ENCODE measurements at places on chromosomes 5 and 9.

- H3K27me3 ChIP-seq: no peaks in the 10 kb centered on the region
- no peak for DNase-seq
- no peaks in the 10 kb centered on the region for H3K36me3 ChIP-seq
Measured at GRCh38 chr5:41335596-41336181, 122.4 kb upstream of the C6 start.

GRCh38 chr9:87824216-87824875, 58.3 kb upstream of the SPATA31E1 start:
- H3K4me3 ChIP-seq: no peak overlapping the region
- no peak overlapping the region for H3K27ac ChIP-seq
- DNase-seq: no peak
- no peaks in the 10 kb centered on the region for H3K4me1 ChIP-seq
- H3K36me3 ChIP-seq: no peaks in the 10 kb centered on the region
- H3K27me3 ChIP-seq: peaks cover 1% of the 10 kb centered on the region

DNA sequence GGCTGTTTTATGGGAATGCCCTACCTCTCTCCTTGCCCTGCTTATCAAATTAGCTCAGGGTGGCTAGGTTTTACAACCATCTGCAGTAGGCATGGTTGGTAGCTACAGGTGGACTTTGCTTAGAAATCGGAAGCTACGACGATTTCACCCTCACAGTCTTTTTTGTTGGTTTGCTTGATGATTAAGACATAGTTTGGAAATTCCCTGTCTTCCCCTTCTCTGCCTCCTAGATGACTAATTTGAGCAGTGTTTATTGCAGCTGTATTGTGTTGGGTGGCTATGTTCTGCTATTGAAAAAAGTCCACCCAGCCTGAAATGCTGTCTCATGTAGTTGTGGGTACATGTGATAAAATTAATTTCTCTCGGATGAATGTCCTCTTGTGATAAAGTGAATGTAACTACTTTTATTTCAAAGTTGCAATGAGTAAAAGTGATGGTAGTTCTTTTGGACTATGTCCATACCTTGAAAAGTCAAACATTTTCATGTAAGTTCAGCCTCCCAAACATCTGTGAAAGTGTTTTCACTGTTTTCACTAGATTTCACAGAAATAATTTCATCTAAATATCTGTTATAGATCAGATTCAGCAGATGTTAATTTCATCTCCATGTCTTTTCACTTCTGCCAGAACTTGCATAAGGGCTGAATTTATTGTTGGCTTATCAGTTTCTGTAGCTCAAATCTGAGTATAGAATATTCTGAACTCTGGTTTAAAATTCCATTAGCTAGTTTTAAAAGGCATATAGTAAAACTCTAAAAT, 37.3 kb upstream of the FYB1 start:
- H3K27ac ChIP-seq: no peak overlapping the region
- DNase-seq: no peak
- H3K4me1 ChIP-seq: no peaks in the 10 kb centered on the region

DNA sequence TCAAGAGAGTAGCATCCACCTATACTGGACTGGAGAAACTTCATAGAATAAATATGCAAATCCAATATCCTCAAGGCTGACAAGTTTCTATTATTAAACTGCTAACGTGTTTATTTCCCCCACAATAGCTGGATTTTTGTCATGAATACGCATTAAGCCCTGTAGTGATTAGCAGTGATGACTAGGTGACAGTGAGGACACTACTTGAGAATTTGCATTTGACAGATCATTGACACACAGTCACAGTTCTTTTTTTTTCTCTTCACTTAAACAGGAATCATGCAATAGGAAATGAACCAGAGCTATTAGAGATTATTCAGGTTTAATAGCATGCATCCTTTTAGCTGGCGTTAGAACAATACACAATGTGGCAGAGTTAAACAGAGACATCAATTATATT, 35.3 kb downstream of the MPDZ start:
- no peak overlapping the region for H3K4me3 ChIP-seq
- DNase-seq: no peak
- no peaks in the 10 kb centered on the region for H3K36me3 ChIP-seq
- no peak overlapping the region for H3K27ac ChIP-seq

- no peak for DNase-seq
- H3K4me1 ChIP-seq: no peaks in the 10 kb centered on the region
- no peak overlapping the region for H3K4me3 ChIP-seq
- no peak overlapping the region for H3K27ac ChIP-seq
- no peaks in the 10 kb centered on the region for H3K36me3 ChIP-seq
Measured at GRCh38 chr5:71907608-71908145, 188.6 kb downstream of the CARTPT start.

DNA sequence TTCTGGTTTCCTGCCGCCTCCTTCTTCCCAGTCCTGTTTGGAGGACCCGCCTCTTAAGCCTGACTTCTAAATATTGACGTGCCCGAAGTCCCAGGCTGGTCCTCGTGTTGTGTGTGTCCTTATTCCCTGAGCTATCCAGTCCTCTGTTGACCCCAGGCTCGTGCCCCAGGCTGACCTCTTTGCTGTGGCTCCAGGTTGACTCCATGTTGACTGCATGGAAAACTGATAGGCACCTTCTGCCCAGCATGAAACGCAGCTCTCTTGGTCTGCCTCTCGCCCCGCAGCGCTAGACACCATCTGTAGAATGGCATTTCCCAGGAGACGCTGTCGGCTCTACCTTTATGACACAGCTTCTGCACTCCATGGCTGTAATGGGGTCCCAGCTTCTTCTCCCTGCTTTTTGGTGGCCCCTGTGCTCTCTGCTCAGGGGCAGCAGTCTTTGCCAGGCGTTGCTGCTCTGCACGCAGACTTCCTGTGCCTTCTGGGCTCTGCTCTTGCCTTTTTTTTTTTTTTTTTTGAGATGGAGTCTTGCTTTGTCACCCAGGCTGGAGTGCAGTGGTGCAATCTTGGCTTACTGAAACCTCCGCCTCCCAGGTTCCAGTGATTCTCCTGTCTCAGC, 28.4 kb downstream of the EHMT1 start:
- DNase-seq: peak; percentile 12
- no peaks in the 10 kb centered on the region for H3K36me3 ChIP-seq
- H3K27ac ChIP-seq: peak overlapping the region; percentile 67
- H3K27me3 ChIP-seq: no peaks in the 10 kb centered on the region
- peak overlapping the region; percentile 63 for H3K4me3 ChIP-seq

DNA sequence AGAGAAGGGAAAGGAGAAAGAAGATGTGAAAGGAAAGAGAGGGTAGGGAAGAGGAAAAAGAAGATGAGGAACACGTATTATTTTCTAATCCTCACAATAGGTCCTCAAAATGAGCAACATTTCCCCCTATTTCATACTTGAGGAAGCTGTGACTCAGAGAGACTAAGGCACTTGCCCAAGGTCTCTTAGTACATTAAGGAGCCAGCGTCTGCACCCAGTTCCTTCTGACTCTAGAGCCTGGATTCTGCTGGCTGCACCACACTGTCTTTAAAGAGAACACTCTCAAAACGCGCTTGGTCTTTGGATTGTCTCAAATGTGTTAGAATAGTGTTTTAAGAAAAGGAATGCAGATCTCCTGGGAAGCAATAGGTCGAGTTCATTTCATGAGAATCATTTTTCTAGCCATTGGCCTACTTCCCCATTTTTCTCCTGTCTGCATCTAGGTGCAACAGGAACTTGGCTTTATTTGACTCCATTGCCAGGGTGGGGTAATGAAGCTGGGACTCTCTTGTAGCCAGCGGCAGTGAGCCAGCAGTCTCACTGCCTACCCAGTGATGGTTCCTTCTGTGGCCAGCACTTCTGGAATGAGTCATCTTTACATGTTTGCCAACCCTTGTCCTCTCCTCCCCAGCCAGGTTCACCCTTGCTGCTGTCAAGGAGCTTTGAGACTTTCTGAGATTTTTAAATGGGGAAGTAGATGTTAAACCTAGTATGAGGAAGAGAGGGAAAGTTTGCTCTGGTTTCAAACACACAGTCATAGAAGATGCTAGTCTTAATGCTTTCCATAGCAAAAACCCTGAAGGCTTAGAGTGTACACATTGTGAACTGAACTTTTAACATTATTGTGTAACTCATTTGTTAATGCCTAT, 82.7 kb downstream of the DOCK8 start:
- peaks cover 21% of the 10 kb centered on the region for H3K36me3 ChIP-seq
- H3K27me3 ChIP-seq: no peaks in the 10 kb centered on the region
- H3K4me1 ChIP-seq: peaks cover 26% of the 10 kb centered on the region

DNA sequence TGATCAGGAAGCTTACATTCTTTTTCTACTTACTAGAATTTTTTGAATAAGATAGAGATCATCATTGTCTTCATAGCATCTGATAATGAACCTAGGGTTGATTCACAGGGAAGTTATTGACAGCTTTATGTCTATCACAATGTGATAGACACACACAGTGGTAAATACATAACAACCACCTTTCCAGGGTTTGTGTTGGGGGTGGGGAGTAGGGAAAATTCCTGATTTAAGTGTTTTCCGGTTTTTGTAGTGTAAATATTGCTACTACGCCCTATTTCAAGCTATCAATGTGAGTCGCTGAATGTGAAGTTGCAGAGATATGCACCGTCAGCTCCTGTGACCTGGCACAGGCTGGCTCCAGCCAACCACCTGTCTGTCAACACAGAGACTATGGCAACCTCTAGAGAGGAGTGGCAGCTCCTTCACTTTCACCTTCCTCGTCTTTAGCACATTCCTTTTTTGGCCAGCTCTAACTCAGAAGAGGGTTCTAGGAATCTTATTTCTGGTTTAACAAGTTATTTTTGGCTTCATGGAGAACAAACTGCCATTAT, 224.9 kb downstream of the MAT2B start:
- no peaks in the 10 kb centered on the region for H3K4me1 ChIP-seq
- H3K36me3 ChIP-seq: no peaks in the 10 kb centered on the region
- no peak overlapping the region for H3K4me3 ChIP-seq
- H3K27ac ChIP-seq: no peak overlapping the region

GRCh38 chr9:80074439-80074838, 502.7 kb downstream of the TLE4 start:
- DNase-seq: no peak
- H3K36me3 ChIP-seq: no peaks in the 10 kb centered on the region
- H3K4me1 ChIP-seq: no peaks in the 10 kb centered on the region
- H3K27me3 ChIP-seq: no peaks in the 10 kb centered on the region
- H3K27ac ChIP-seq: no peak overlapping the region

- H3K27me3 ChIP-seq: no peaks in the 10 kb centered on the region
- DNase-seq: no peak
- H3K4me3 ChIP-seq: no peak overlapping the region
- no peaks in the 10 kb centered on the region for H3K4me1 ChIP-seq
Measured at GRCh38 chr5:106675687-106676086, 995.0 kb downstream of the EFNA5 start.

GRCh38 chr5:90658620-90659019, 100.0 kb downstream of the ADGRV1 start:
- H3K4me1 ChIP-seq: no peaks in the 10 kb centered on the region
- no peaks in the 10 kb centered on the region for H3K36me3 ChIP-seq
- no peak overlapping the region for H3K27ac ChIP-seq
- H3K4me3 ChIP-seq: no peak overlapping the region

GRCh38 chr5:139263536-139263935, 30.0 kb upstream of the MATR3 start:
- no peaks in the 10 kb centered on the region for H3K36me3 ChIP-seq
- H3K4me3 ChIP-seq: no peak overlapping the region
- no peak overlapping the region for H3K27ac ChIP-seq

DNA sequence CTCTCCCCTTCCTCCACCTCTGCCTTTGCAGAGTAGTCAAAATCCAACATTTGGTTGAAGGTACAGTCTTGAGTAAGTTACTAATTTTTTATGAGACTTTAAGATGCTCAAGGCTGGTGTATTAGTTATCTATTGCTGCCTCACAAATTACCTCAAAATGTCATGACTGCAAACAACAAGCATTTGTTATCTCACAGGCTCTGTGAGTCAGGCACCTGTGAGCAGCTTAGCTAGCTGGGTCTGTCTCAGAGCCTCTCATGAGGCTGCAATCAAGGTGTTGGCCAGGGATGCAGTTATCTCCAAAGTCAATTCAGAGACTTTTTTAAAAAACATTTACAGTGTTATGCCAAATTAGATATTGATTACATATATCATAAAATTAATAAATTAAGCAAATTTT, 371.3 kb upstream of the RGMB start:
- no peaks in the 10 kb centered on the region for H3K27me3 ChIP-seq
- no peak overlapping the region for H3K4me3 ChIP-seq
- H3K4me1 ChIP-seq: no peaks in the 10 kb centered on the region
- DNase-seq: no peak

- DNase-seq: no peak
- H3K27me3 ChIP-seq: no peaks in the 10 kb centered on the region
- H3K27ac ChIP-seq: no peak overlapping the region
- no peak overlapping the region for H3K4me3 ChIP-seq
- no peaks in the 10 kb centered on the region for H3K36me3 ChIP-seq
- H3K4me1 ChIP-seq: peaks cover 4% of the 10 kb centered on the region
Measured at GRCh38 chr9:70504834-70505233, 90.4 kb upstream of the KLF9 start.

DNA sequence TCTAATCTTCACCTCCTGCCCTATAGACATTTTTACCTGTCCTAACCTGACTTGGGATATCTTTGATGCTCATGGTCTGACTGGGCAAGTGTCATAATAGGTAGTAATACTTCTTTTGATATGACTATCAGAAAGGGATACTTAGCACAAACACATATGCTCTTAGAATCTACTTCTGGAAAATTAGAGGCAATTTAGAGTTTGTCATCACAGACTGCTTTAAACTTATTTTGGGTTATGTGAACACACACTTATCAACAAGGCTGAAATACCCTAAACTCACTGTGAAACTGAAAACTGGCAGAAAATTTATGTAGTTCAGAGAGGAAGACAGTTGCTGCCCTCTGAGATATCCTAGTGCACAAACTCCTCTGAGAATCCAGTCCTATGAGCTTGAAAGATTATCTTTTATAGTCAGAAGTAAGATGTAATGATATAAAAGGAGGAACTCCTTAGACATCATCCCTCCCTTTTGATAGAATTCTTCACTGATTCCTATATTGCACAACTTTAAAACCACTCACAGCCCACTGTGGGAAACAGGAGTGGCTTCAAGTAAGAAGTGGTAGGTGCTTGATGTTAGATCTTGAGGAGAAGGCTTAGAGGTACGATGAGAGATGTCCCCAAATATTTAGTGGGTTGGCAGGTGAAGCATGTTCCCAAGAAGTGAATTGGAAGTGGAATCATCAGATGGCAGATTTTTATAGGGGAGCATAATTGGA, 273.3 kb downstream of the MAN2A1 start:
- H3K4me1 ChIP-seq: peaks cover 35% of the 10 kb centered on the region
- no peak overlapping the region for H3K27ac ChIP-seq
- H3K36me3 ChIP-seq: no peaks in the 10 kb centered on the region
- no peak overlapping the region for H3K4me3 ChIP-seq

GRCh38 chr5:141208478-141208877, at the start of gene PCDHB12:
PCDHB12 (plus strand) TSS chr5:141208719; CDS start chr5:141208908, 189 bp downstream.
- DNase-seq: no peak
- peaks cover 24% of the 10 kb centered on the region for H3K27me3 ChIP-seq
- no peak within 1 kb of the TSS for H3K27ac ChIP-seq
- no peaks in the 10 kb centered on the region for H3K4me1 ChIP-seq

GRCh38 chr9:421896-422295, 207.2 kb downstream of the DOCK8 start:
- no peak overlapping the region for H3K27ac ChIP-seq
- no peak overlapping the region for H3K4me3 ChIP-seq
- H3K36me3 ChIP-seq: peaks cover 29% of the 10 kb centered on the region
- DNase-seq: no peak

GRCh38 chr9:76756268-76756640, 8.0 kb upstream of the PCA3 start:
- no peak for DNase-seq
- H3K27ac ChIP-seq: no peak overlapping the region
- H3K4me1 ChIP-seq: no peaks in the 10 kb centered on the region

Measured in naive thymus-derived CD8-positive, alpha-beta T cell (primary cell).